ENCODE measurements at places on chromosomes 6 and 20.

DNA sequence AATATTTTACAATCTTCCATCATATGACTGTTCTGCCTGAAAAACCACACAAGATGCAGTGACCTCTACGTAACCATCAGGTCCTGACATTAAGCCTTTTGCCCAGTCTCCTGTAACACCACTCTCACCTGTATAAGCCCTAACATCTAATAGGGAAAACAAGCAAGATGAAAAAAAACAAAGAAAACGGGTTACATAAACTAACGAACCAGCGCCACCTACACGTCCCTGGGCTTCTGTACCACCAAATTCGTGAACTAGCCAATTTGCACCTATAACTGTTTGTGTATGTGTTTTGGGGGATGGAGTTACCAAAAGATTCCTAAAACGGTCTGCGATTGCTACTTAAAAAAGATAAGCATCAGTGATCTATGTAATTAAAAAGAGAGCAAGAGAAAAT lies 70.2 kb downstream of the BLOC1S5 start:
- no peak for DNase-seq

- no peak for DNase-seq
Observed at GRCh38 chr20:17223553-17223952, 3.3 kb upstream of the PCSK2 start.

DNA sequence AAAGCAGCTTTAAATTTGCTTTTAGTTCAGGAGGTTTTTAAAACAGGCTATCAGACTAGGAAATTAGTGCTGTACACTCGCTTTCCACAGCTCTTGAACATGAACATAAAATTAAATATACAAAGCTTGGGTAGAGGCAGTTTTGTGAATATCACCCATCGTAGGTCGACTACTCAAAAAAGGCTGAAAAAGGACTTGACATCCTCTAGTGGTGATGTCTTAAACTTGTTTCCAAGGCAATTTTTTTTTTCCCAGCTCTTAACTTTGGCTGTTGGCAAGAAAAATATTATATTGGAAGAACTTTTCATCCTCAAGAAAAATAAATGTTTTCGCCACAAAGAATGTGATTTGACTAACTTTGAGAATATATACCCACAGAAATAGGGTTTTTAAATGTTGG lies 2.9 kb downstream of the MAP7 start:
- DNase-seq, result no peak

DNA sequence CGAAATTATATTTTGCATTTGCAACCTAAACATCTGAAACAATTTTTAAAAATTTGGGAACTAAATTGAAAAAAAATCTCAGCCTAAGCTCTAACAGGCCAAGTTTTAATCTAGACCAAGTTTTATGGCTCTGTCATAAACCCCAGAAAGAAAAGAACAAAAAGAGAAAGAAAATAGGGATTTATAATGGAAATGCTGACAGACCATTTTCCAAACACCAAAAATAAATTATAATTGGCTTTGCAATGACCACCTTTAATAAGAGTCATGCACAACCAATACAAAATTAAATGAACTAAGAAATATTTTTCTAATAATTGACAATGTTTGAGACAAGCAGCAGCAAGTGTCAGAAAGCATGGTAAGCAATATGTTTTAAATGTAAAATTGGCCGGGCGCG lies 72.6 kb downstream of the WDR27 start:
- no peak for DNase-seq

DNA sequence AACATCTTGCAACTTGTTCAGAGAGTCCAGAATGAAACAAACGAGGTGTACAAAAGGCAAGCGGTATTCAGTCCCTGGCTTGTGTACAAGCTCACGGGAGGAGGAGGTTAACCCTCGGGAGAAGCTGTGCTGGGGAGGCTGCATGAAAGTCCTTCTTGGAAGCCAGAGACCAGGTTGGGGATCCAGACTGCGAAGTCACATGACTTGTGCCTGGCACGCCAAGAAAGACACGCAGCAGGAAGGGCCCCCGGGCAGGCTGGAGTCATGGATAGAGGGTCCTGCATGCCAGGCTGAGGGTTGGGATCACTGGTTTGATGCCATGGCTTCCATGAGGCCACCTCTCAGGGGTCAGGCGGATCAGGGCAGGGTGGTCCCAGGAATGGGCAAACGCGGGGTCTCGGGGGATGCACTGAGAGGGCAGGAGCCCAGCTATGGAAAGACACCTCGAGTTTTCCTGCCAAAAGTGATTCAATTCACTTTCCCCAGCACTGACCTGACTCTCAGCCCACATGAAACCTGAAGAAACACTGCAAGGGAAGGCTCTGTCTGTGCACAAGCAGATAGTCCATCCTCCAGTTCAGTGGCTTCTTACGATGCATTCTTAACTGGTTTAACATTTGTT lies 79.4 kb downstream of the DLL1 start:
- DNase-seq, result no peak

DNA sequence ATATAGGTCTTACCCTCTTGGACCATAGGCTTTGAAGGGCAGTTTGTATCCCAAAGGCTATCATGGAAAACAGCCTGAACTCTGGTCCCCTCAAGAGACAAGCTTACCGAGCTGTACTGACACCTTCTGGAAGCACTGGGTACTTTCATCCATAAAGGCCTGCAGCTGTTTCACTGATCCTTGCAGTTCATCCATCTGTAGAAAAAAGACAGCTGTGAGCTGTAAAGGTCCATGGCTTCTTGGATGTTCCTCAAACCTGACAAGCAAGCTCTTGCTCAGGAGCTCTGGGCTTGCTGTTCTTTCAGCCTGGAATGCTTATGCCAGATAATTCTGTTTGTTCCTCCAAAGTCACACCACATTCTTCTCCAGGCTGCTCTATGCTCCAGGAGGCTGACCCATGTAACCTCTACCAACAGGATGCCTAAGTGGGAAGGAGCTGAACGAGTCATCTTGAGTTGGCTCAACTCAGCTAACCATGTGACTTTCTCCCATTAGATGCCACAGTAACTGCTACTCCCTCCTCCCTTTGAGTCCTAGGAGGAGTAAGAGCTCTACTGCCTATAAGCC lies 8.8 kb upstream of the NDRG3 start:
- DNase-seq, result no peak

DNA sequence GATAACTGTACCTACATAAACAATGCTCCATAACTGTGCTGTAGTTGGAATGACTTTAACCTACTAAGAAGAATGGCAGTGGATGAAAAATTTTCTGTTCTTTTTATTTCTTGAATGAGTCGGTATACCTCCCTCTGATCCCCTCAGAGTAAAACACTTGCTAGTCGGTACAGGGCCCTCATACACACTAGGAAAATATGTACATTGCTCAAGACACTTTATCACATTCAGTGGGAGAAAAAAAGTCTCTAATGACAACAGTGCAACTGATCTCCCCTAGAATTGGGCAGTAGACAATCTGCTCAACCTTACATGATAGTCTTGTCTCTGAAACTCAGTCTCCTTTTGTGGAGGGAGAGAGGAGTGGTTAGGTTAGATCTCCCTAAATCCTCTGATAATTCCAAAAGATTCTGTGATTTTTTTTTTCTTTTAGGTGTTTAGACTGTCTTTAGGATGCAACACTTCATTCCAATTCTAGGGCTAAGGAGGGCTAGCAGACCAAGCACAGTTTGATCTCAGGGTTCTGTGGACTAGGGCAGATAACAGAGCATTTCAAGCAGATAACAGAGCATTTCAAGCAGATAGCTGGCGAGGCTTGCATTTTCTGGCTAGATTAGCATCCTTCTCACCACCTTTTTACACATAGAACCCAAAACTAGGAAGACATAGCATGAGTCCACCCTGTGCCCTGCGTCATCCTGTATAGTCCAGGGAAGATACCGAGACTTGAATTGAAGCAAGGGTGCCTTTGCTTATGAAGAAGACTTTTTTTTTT lies 100.3 kb upstream of the TNFAIP3 start:
- no peak for DNase-seq

GRCh38 chr6:163695414-163695864 lies 280.9 kb downstream of the QKI start:
- no peak for DNase-seq

- no peak for DNase-seq
Observed at GRCh38 chr6:170480050-170480692, 72.9 kb downstream of the PSMB1 start.

GRCh38 chr6:170178561-170179477 lies 112.1 kb downstream of the DLL1 start:
- no peak for DNase-seq
